ENCODE measurements at places on chromosomes 12 and 14. TPM values are rescaled to one million over a fixed set of nuclear protein-coding genes. Genes with fewer than 3 reads are reported as not detected.

- H3K4me3 ChIP-seq, result no peak overlapping the region
- DNase-seq, result no peak
- no peak overlapping the region for H3K27ac ChIP-seq
These were observed 15.6 kb downstream of the PPP1R1A start for GRCh38 chr12:54572881-54573280.

DNA sequence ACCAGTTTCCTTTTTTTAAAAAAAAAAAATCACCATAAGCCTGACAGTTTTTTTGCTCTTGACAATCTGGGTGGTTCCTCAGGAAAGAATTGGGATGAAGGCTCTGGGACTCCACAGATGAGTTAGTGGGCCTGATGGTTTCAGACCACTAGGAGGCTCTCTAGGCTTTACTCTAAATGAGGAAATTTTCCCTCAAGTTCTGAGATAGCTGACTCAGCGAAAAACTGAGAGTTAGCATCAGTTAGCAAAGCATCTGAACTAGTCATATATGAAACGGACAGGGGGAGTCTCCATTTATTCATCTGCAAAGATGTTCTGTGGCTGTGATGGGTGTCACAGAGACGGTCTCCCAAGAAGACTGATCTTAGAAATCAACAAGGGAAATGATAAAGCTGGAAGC is 314.3 kb upstream of the OR4E1 start:
- no peak for DNase-seq
- H3K4me1 ChIP-seq, result no peaks in the 10 kb centered on the region
- H3K4me3 ChIP-seq, result no peak overlapping the region

- no peak overlapping the region for H3K27ac ChIP-seq
- peaks cover 6% of the 10 kb centered on the region for H3K27me3 ChIP-seq
- no peak for DNase-seq
- no peaks in the 10 kb centered on the region for H3K36me3 ChIP-seq
These were observed 261.1 kb downstream of the AKAP6 start for GRCh38 chr14:32590157-32590556.

- no peaks in the 10 kb centered on the region for H3K36me3 ChIP-seq
- H3K4me3 ChIP-seq, result no peak overlapping the region
- H3K4me1 ChIP-seq, result peaks cover 2% of the 10 kb centered on the region
- no peak for DNase-seq
These were observed 70.8 kb downstream of the KCNA5 start for GRCh38 chr12:5114436-5114835.

NEMF gene
- 86.1 TPM for total RNA-seq

GPR65 gene
- not detected for total RNA-seq

TAS2R50 gene
- 2.7 TPM for total RNA-seq

Measured in progenitor cell of endocrine pancreas (in vitro differentiated cells).